ENCODE measurements at places on chromosomes 4 and X.

DNA sequence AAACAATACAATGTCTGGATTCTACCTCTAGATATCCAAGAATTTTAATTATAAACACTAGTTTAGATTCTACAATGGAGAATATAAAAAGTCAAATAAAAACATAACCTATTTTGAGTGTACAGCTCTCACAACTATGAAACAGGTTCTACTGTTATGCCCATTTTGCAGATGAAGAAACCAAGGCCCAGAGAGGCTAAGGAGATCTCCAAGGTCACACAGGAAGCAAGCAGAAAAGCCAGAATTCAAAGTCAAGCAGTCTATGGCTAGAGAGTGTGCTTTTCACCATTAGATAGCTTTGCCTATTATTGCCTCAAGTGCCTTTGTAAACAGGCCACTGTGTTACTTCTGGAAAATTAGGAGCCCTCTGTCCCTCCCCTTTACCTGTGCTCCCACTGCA, 7.3 kb downstream of the TAPT1 start:
- H3K4me1 ChIP-seq, result peaks cover 10% of the 10 kb centered on the region
- H3K27ac ChIP-seq, result no peak overlapping the region
- peaks cover 3% of the 10 kb centered on the region for H3K36me3 ChIP-seq
- no peaks in the 10 kb centered on the region for H3K27me3 ChIP-seq
- no peak for DNase-seq

DNA sequence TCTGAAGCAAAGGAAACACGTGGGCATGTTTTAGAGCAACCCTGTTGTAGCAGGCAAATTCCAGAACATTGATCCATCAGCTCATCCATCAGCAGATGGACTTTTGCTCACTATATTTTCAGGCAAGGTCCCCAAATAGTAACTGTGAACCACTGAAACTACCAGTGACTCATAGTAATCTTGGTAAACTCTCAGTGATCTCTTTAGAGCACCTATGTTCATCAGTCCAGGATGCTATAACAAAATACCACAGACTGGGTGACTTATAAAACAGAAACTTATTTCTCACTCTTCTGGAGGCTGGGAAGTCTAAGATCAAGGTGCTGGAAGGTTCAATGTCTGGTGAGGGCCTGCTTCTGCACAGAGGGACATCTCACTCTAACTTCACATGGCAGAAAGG, 28.9 kb upstream of the BTC start:
- no peak overlapping the region for H3K27ac ChIP-seq
- H3K27me3 ChIP-seq, result no peaks in the 10 kb centered on the region
- no peak for DNase-seq
- H3K4me3 ChIP-seq, result no peak overlapping the region
- H3K4me1 ChIP-seq, result no peaks in the 10 kb centered on the region
- no peaks in the 10 kb centered on the region for H3K36me3 ChIP-seq

GRCh38 chrX:48694776-48695533, 1.6 kb upstream of the SUV39H1 start:
- H3K27me3 ChIP-seq, result no peaks in the 10 kb centered on the region
- H3K27ac ChIP-seq, result peak overlapping the region; percentile 34
- H3K4me1 ChIP-seq, result no peaks in the 10 kb centered on the region
- H3K4me3 ChIP-seq, result no peak overlapping the region
- no peaks in the 10 kb centered on the region for H3K36me3 ChIP-seq

DNA sequence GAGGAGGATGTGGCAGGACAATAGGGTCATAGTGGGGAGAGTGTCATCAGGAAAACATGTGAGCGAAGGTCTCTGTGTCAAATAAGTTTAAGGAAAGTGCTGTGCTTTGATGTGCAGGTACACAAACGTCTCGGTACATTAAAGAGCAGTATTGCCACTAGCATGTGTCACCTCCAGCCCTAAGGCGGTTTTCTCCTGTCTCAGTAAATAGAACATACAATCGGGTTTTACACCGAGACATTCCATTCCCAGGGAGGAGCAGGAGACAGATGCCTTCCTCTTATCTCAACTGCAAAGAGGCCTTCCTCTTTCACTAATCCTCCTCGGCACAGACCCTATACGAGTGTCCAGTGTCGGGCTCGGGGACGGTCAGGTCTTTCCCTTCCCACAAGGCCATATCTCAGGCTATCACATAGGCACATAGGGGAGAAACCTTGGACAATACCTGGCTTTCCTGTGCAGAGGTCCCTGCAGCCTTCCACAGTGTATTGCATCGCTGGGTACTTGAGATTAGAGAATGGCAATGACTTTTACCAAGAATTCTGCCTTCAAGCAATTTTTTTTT, 684.5 kb downstream of the PDHA2 start:
- no peaks in the 10 kb centered on the region for H3K36me3 ChIP-seq
- DNase-seq, result no peak
- no peak overlapping the region for H3K27ac ChIP-seq
- H3K4me3 ChIP-seq, result no peak overlapping the region
- H3K4me1 ChIP-seq, result no peaks in the 10 kb centered on the region

Measured in aorta (tissue), 5 donors.